Activated CD8-positive, alpha-beta memory T cell treated with anti-CD3 and anti-CD28 coated beads, Interleukin-2, amount 10 ng/mL, durations not matched to agents 7 days and 5 days (primary cell): ENCODE measurements at places on chromosomes 13 and 19. TPM values are rescaled to one million over a fixed set of nuclear protein-coding genes. Genes with fewer than 3 reads are reported as not detected.

KIR3DL2 gene
- total RNA-seq = 1.8 TPM

SHANK1 gene
- total RNA-seq = not detected

SERPINE3 gene
- not detected for total RNA-seq

C19orf12 gene
- total RNA-seq = 44.1 TPM

C19orf38 gene
- total RNA-seq = 1.2 TPM

PSG4 gene
- not detected for total RNA-seq

FLT3LG gene
- 112 TPM for total RNA-seq

HPN gene
- total RNA-seq = not detected

ZIC5 gene
- total RNA-seq = not detected

DNA sequence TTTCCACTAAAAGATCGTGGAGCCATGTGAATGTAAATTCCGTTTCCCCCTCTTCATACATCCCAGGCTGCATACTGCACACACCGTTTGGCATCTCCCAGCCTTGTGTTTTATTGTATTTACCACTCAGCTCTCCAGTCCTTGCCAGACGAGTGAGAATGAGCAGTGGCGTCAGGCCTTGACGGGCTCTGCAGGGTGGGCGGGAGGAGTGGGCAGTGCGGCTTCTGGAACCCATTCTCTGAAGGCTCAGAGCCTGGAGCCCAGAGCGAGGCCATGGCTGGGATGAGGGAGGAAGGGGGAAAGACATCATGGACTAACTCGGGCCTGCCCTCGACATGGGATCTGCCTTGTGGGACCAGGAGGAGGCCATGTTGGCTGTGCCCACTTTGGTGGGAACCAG, 25.1 kb downstream of the BICRA start:
- H3K4me3 ChIP-seq = no peak overlapping the region
- H3K36me3 ChIP-seq = peaks cover 4% of the 10 kb centered on the region
- no peaks in the 10 kb centered on the region for H3K27me3 ChIP-seq
- DNase-seq = no peak
- H3K4me1 ChIP-seq = peaks cover 11% of the 10 kb centered on the region
- no peak overlapping the region for H3K27ac ChIP-seq

GRCh38 chr13:79212064-79212619, 193.9 kb downstream of the RBM26 start:
- no peaks in the 10 kb centered on the region for H3K4me1 ChIP-seq
- H3K36me3 ChIP-seq = no peaks in the 10 kb centered on the region
- no peak for DNase-seq
- H3K27ac ChIP-seq = no peak overlapping the region
- H3K27me3 ChIP-seq = peaks cover 23% of the 10 kb centered on the region

DNA sequence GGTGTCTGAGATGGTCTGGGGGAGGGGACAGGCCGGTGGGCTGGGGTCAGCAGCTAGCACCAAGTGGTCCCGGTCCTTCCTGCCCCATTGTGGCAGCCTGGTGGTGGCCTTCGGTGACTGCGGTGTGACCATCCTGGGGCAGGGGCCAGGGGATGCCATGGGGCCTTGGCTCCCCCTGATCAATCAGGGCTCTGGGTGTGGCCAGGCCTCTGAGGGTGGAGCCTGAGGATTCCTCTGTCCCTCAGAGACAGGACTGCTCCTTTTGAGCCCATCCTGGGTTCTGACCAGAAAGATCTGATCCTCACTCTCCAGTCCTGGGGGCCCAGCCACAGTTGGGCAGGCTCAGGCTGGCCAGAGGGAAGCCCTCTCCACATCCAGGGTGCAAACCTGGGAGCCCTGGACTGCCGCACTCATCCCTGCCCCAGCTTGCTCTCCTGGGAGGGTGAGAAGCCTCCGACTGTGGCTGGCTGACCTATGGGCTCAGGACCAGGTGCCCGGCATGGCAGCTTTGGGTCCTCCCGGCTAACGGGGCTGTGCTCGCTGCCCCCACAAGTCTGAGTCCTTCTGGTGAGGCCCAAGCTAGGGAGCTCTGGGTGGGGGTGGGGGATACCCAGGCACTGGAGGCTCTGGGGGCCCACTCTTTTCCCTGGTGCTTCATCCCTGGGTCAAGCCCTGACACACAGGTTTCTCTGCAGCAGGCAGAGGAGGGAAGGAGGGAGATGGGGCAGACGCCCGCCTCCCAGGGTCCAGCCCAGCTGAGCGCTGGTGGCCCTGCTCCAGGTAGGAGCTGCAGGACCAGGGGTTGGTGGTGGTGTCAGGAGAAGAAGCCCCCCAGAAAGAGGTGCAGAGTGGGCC, 59.5 kb downstream of the IER2 start:
- H3K4me1 ChIP-seq = peaks cover 6% of the 10 kb centered on the region
- H3K27me3 ChIP-seq = no peaks in the 10 kb centered on the region
- H3K4me3 ChIP-seq = peak overlapping the region; percentile 43
- no peak overlapping the region for H3K27ac ChIP-seq
- no peaks in the 10 kb centered on the region for H3K36me3 ChIP-seq

DNA sequence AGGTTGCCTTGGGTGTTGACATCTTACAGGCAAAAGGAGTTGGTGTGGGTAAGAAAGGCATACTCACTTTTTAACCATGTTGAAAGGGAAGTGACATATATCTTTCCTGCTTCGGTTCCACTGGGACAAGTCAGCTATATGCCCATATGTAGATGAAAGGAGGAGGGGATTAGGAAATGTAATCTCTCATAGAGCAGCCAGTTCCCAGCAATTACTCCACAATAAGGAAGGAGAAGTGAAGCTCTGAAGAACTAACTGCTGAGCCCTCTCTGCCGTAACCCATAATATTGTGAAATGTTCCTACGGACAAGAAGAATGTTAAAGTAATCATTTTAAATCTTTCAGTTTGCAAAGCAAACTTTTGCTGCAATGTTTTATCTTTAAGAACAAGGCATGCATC, 82.2 kb downstream of the EDNRB start:
- no peaks in the 10 kb centered on the region for H3K36me3 ChIP-seq
- H3K4me1 ChIP-seq = no peaks in the 10 kb centered on the region
- DNase-seq = no peak
- H3K4me3 ChIP-seq = no peak overlapping the region

GRCh38 chr13:42266473-42266872, 5.5 kb upstream of the AKAP11 start:
- peaks cover 12% of the 10 kb centered on the region for H3K4me1 ChIP-seq
- no peak for DNase-seq
- no peak overlapping the region for H3K4me3 ChIP-seq
- peaks cover 1% of the 10 kb centered on the region for H3K36me3 ChIP-seq

DNA sequence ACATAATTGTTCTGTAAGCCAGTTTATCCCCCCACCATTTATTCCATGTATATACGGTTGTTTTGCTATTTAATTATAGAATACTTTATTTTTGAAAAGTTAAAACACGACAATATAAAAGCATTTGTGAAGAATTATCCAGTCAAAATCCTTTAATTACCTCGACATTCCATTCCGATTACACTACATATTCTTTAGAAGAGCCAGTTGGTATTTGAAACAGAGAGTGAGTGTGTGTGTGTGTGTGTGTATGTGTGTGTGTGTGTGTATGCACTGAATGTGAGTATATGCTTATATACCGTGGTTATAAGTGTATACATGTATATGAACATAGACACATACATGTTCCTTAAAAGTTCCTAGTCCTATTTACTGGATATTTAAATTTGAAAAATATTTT, 87.8 kb upstream of the KLF5 start:
- DNase-seq = no peak
- no peak overlapping the region for H3K27ac ChIP-seq
- no peaks in the 10 kb centered on the region for H3K27me3 ChIP-seq
- H3K36me3 ChIP-seq = peaks cover 5% of the 10 kb centered on the region

DNA sequence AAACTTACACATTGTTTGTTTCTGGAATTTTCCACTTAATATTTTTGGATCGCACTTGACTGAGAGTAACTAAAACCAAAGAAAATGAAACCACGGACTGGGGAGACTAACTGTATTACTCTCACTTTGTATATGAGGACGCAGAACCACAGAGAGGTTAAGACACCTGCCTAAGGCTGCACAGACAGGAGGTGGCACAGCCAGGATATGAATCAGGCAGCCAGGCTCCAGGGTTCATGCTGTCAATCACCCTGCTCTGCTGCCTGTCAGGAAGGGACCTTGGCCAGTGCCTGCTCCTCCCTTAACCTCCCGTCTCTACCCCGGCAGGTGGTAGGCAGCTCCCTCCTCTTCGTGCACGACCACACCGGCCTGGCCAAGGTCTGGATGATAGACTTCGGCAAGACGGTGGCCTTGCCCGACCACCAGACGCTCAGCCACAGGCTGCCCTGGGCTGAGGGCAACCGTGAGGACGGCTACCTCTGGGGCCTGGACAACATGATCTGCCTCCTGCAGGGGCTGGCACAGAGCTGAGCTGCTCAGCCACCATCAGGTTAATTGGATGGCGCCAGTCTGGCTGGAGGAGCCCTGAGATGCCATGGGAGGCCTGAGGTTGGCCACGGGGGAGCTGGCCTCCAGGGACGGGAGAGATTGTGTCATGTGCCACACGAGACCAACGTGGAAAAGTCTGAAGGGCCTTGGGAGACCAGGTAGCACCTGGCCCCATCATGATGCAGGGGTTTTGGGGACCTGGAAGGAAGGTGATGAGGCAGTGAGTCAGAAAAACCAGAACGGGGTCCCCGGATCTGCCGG, 11.0 kb downstream of the ACTMAP start:
- peaks cover 8% of the 10 kb centered on the region for H3K36me3 ChIP-seq
- H3K4me3 ChIP-seq = no peak overlapping the region
- DNase-seq = peak; percentile 46
- H3K27me3 ChIP-seq = no peaks in the 10 kb centered on the region
- no peak overlapping the region for H3K27ac ChIP-seq
- H3K4me1 ChIP-seq = peaks cover 5% of the 10 kb centered on the region

DNA sequence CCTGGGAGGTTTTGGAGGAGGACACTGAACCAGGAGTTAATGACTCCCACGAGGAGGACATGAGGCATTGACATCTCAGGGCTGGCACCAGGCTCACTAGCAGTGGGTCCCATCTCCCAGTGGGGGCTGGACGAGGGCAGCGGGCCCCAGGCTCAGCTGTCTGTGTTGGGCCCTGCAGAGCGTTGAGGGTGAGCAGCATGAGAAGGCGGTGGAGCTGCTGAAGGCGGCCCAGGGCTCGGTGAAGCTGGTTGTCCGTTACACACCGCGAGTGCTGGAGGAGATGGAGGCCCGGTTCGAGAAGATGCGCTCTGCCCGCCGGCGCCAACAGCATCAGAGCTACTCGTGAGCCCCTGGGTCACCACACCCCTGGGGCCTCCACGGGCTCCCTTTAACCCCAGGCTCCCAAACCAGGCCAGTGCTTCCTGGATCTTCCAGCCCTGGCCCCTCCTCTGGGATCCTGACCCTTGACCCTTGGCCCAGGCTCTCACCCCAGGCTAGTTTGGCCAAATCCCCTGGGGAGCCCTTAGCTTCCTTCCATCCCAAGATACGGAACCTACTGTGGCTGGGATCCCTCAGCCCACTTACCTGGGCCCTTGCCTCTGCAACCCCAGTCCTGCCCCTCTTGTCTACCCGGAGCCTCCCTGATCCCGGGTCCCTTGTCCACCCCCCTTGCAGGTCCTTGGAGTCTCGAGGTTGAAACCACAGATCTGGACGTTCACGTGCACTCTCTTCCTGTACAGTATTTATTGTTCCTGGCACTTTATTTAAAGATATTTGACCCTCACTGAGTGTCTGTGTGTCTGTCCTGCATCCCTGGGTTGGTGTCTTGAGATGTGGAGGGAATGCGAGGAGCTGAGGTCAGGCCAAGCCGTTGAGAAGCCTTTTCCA, 1.0 kb downstream of the C19orf73 start:
- peak overlapping the region; percentile 73 for H3K4me3 ChIP-seq
- DNase-seq = no peak
- H3K27ac ChIP-seq = peak overlapping the region; percentile 81
- no peaks in the 10 kb centered on the region for H3K36me3 ChIP-seq

GRCh38 chr19:38719761-38720558, 24.3 kb downstream of the CAPN12 start:
- H3K4me1 ChIP-seq = no peaks in the 10 kb centered on the region
- H3K36me3 ChIP-seq = peaks cover 16% of the 10 kb centered on the region
- DNase-seq = no peak
- no peak overlapping the region for H3K4me3 ChIP-seq
- H3K27me3 ChIP-seq = no peaks in the 10 kb centered on the region

DNA sequence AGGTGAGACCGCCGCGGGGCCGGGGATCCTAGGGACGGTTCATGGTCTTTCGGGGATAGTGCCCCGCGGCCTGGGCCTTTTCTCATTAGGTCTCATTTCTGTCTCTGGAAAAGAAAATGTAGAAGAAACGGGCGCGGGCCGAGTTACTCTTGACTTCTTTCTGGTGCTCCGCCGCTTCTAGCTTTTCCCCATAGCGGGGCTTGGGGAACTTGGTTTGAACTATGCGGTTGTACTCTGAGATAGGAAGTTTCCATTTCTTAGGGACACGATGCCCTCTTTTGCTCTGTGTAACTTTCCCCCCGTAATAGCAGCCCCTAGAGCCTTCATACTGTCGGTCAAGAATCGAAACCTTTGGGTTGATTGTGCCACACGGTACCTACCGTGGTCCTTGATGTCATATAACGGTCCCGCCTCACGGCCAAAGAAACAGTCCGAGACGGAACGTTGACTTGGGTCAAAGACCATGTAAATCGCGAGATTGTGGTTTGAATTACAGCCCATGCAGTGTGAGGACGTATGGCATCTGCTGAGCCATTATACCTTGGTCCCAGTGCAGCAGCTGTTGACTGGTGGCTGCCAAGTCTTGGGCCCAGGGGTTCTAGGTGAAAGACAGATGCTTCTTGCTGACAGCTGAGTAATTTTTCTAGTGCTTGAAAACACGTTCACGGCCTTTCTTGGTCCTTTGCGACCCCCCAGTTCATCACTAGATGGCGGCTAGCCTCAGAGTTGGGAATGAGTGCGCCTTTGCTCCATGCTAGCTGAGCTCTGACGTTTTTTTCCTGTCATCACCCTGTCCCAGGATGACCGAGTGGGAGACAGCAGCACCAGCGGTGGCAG, 487 bp downstream of the RPS5 start:
- no peak for DNase-seq
- H3K36me3 ChIP-seq = peaks cover 28% of the 10 kb centered on the region
- H3K4me3 ChIP-seq = peak overlapping the region; percentile 98
- peaks cover 45% of the 10 kb centered on the region for H3K4me1 ChIP-seq

DNA sequence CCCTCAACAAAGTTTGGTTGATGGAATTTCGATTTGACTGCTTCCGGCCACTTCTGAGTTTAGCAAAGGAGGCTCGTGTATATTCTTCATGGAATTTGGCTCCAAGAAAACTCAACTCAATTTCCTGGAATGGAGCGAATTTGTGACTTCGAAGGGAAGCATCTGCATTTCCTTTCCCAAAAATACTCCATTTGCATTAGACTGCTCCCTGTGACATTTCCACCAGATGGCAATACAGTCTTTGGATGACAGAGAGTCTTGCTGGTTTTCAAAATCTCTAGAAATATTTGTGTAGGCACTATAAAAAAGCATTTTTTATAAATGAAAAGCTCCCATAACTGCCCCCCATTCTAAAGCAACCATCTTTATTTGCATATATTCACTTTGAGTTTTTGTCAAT, 4.1 kb downstream of the C1QTNF9 start:
- H3K4me1 ChIP-seq = no peaks in the 10 kb centered on the region
- H3K4me3 ChIP-seq = no peak overlapping the region
- no peak for DNase-seq
- no peak overlapping the region for H3K27ac ChIP-seq

- H3K27ac ChIP-seq = no peak overlapping the region
- H3K4me3 ChIP-seq = no peak overlapping the region
- no peak for DNase-seq
Measured at GRCh38 chr19:13670846-13671245, 93.5 kb upstream of the MRI1 start.

GRCh38 chr19:45508417-45508860, 1.2 kb downstream of the VASP start:
- peaks cover 19% of the 10 kb centered on the region for H3K36me3 ChIP-seq
- peak overlapping the region; percentile 99 for H3K4me3 ChIP-seq
- peaks cover 51% of the 10 kb centered on the region for H3K4me1 ChIP-seq
